T-helper 17 cell (primary cell): ENCODE measurements at places on chromosomes 2 and 18. TPM values are rescaled to one million over a fixed set of nuclear protein-coding genes. Genes with fewer than 3 reads are reported as not detected.

- no peak for DNase-seq
Observed at GRCh38 chr2:241776336-241777169, at the start of gene GAL3ST2. GAL3ST2 (plus strand) TSS chr2:241776822; CDS start chr2:241776956, 134 bp downstream.

- DNase-seq, result no peak
Observed at GRCh38 chr2:123086613-123087385, 938.3 kb upstream of the CNTNAP5 start.

DNA sequence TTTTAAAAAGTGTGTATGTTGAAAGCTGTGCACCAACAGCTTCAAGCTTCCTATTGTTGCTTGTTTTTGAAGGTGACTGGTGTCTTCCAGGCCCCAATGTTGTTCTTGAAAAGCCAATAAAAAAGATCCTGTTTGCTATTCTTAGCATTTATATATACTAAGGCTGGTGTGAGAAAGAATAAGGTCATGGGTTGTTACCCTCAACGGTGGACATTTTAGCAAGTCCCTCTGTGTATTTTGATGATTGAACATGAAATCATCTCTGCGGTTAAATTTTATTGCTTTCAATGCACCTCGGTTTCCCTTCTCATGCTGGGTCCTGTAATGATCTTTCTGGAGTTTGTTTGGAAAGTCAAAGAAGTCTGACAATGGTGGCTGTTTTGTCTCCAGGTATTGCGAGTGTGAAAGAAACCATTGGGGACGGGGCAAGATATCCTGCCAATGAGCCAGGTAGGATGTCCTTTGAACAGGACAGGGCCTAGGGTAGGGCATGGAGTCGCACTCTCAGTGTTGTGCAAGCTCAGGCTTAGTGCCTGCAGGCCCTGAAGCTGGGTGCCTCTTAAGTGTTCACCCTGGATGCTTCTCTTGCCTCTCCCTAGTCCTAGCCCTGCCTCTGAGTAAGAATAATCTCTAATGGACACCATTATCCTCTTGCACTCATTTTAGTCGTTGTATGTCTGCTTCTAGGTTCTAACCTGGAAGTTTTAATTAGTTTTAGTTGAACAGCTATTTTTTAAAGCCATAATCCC lies 16.0 kb upstream of the KLF7 start:
- no peak for DNase-seq

DNA sequence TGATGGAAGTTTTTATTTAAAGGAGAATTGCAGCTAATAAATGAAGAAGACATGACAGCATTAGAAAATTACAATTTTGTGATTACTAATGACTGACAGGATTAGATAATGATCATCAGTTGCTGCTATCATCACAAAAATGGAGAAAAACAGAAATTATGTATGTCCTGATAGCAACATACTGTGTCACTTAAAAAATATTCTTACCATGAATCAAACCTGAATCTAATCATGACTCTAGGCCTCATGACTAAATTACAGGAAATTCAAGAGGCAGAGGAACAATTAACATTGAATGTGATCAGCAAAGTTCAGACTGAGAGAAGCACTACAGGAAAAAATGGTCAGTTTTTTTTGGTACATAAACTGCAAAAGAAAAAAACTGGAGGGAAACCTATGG lies 147.8 kb downstream of the PMAIP1 start:
- no peak for DNase-seq

DNA sequence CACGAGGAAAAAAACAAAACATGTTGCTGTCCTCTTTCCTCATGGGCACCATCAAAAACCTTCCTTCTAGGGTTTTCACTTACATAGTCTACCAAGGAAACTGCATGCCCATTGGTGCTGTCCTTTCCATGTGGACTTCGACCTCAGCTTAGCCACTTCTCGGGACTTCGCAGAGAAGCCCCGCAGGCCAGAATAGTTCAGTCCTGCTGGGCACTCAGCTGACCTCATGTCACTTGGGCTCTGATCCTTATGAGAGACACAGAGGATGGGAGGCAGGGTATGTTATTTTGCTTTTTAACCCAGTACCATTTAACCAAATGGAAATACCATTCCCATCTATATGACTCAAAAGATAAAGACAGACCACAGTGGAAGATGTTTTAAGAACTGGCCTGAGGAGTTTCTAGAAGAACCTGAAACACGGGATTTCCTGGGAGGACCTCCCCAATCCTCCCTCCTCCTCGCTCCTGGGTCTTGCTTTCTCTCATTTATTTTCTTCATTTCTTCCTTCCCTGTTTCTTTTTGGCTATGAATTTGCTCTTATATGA lies 28.4 kb downstream of the AAK1 start:
- no peak for DNase-seq

DNA sequence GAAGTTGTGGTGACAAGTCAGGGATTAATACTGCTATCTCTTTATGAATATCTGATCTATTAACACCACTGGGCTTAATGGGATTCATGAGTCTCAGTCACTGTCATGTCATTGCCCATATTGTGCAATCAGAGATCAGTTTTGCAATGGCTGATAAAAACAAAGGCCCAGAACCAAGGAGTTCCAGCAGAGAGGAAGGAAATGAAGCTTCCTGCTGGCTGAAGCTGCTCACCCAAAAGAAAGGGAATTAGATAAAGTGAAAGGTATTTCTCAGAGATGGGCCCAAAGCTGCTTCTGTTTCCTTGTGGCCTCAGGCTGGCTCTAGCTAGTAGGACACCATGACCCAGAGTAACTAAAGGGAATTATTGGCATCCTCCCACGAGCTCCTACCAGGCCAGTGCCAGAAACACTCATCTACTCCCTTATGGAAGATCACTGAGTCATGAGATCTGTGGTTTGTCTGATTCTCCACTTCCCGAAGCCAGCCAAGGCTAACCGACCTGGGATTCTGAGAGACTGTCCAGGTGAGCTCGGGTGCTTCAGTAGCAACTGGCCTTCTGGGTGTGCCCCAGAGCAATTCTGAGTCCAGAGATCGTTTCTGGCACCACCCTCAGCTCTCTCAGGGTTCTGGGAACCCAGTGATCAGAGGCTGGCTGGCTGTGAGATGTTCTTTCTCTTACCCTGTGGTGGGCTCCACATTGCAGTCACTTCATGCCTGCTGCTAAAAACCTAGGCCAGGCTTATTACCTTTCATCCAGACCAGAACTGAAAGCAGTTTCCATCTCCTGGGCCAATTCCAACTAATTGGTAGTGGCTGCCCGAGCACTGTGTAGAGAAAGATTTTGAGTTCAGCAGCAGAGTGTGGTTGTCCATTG lies 129.5 kb upstream of the PELI1 start:
- DNase-seq, result no peak

DNA sequence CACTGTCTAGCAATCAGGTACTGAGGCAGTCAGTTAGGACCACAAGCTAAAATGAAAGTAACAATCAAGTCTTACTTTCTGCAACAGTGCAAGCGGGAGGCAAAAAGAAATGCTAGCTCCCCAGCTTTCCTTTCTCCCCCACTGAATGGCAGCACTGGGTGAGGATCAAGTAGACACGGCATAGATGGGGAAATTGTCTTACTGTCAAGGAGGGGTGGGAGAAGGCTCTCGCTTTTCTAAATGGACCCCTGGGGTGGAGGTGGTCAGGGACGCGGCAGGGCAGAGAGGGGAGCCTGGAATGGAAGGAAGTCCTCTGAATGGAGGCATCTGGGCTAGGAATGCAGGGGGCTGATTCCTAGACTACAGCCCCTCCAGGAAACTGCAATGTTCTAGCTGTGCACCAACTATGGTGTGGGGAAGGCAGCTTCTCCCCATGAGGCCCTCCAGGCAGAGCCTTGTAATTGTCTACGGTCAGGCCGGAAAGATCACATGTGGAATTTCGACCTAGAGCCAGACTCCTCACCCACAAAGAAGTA lies 24.3 kb downstream of the METTL8 start:
- no peak for DNase-seq

GRCh38 chr2:53202063-53202462 lies 565.5 kb upstream of the CHAC2 start:
- DNase-seq, result no peak

GRCh38 chr2:1403565-1403964 lies 9.7 kb upstream of the TPO start:
- DNase-seq, result no peak

DNA sequence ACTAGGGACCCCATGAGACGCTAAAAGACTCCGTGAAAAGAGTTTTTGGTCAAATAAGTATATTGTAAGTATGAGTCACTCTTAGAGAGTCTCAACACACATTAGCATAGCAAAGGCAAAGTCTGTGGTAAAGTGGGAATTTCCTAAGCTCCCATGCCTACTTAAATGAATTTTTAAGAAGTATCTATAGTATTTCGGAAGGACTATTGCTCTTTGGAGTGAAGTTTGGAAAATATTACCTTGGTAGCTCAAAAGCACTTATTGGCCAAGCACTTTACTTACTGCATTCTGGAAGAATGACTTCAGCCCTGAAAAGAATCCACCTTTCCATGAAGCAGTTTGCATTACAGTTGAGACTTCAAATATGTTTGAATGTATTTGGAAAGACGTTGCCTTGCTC lies 57.1 kb downstream of the CAVIN2 start:
- no peak for DNase-seq

DNA sequence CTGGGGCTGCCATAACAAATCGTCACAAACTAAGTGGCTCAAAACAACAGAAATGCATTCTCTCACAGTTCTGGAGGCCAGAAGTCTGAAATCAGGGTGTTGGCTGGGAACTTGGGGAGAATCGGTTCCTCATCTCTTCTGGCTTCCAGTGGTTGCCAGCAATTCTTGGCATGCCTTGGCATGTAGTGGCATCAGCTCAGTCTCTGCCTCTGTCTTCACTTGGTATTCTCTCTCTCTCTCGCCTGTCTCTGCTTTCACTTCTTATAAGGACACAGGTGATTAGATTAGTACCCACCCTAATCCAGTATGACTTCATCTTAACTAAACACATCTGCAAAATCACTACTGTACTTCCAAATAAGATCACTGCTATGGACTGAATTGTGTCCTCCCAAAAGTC lies 695.4 kb upstream of the ID2 start:
- DNase-seq, result no peak

DNA sequence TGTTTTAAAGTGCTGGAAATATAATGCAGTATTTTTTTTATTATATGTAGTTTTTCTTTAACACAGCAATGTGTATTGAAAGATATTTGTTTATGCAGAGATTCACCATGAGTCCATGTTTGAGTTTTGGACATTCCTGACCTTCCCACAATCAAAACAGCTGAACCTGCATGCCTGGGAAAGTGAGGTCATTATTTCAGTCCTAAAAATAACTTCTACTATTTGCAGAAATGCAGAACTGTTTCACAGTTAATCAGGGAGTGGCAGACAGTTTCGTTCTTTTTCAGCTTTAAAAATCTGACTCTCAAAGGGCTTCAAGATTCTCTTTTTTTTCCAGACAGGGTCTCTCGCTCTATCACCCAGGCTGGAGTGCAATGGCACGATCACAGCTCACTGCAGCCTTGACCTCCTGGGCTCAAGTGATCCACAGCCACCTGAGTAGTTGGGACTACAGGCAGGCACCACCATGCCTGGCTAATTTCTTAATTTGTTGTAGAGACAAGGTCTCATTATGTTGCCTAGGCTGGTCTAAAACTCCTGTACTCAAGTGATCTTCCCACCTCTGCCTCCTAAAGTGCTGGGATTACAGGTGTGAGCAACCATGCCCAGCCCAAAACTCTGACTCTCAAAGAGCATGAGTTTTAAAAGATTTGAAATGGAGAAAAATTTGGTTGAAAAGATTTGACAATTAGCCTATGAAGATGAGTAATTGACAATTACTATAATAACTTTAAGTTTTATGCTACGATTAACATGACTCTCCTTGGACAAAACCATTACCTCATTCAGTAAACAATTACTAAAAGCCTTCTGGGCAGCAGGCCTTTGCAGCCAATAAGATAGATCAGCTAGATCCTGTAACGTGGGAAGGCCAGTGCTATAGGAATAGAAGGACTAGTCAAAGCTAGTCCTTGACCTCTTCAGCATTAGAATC lies 5.0 kb upstream of the MYL12B start:
- DNase-seq, result no peak

DNA sequence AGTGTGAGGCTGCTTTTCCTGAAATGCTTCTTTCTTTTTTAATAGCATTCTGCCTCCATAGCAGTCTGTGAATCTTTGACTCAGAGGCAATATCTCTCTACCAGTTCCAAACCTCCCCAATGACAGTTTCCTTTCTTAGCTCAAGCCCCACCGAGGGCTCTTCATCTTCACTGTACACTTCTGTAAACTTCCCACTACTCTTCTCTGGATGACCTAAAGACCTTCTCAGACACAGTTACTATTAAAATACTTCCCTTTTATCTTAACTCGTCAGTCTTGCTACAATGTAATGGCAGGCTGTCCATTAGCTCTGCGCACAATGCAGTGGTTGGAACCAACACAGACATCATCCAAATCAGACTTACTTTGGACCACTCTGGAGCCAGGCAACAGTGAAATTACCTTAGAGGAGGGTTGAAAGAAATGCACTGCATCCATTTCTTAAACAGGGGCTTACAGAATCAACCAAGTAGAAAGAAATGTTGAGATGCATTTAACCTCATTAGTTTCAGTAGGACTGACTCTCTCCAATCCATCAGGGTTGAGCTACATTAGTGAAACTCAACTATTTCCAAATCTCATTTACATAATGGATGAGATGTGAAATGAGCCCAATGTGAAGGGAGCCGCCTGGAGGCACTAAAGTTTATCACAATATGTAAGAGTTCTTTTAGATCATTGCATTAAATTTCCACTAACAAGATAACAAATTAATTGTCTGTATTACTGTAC lies 343.8 kb downstream of the SETBP1 start:
- DNase-seq, result no peak

DNA sequence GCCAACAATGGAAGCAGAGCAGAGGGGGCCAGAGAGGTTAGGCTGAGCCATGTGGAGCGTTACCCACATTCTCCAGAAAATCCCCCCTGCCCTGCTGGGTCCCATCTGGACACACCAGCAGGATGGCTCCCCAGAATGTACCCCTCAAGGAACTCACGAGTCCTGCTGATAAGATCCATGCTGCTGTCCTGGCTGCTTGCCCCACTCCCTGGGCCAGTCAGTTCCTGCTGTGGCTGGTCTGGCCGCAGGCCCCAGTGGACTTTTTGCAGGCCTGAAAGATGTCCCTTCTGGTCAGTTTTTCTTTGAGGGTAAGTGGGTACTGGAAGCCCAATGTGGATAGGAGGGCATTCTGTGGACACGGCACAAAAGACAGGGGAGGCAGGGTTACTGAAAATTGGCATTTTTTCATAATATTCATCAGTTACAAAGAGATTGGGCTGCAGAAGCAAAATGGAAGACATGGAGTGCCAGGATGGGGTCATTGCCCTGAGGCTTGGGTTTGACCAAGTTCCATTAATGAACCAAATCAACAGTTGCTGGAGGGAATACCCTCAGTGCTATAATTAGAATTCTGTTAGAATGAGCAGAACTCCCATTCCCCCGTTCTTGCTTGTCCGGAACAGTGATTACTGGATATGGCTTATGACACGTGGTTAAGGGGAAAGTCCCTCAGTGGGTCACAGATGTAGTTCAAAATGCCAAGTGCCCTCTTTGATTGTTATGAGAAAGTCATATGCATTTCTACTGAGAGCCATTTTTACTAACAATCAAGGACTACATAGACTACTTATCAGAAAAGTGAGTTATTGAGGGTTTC lies 38.7 kb downstream of the SLC4A5 start:
- no peak for DNase-seq

Gene TMEM247
- not detected for total RNA-seq

Gene WDR7
- 47.0 TPM for total RNA-seq
